ENCODE measurements at places on chromosomes 5 and 9.

GRCh38 chr9:21060919-21061561, 16.7 kb downstream of the IFNB1 start:
- DNase-seq = no peak

- DNase-seq = no peak
Observed at GRCh38 chr5:141806626-141807025, 71.6 kb downstream of the PCDH1 start.

- no peak for DNase-seq
Observed at GRCh38 chr5:7207979-7208378, 188.0 kb upstream of the ADCY2 start.

DNA sequence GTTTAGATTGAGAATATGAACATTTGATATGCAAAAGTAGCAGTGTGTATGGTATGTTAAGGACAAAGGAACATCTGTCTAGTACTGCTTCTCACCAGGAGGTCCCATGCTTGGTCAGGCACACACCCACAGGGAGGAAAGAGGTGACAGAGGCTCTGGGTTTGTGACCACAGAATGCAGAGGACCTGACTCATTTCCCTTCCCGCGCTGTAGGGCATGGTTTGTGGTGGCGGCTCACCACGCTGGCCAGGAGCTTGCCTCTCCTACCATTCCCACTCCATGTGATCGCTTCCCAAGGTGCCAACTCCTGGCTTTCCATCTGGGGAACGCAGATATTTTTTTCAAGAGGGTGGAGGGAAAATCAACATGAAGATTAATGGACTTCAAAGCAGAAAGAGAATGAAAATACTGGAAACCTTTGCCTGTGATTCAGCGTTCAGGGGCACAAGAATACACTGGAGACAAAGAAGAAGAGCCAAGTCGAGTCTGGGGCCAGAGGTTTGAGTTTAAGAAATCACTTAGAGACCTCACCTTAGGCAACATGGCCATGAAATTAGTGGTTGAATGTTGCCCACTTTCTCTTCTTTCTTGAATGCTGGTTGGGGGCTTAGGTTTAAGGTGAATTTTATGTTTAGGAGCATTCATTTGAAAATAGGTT, 477.8 kb downstream of the CCDC171 start:
- DNase-seq = no peak

DNA sequence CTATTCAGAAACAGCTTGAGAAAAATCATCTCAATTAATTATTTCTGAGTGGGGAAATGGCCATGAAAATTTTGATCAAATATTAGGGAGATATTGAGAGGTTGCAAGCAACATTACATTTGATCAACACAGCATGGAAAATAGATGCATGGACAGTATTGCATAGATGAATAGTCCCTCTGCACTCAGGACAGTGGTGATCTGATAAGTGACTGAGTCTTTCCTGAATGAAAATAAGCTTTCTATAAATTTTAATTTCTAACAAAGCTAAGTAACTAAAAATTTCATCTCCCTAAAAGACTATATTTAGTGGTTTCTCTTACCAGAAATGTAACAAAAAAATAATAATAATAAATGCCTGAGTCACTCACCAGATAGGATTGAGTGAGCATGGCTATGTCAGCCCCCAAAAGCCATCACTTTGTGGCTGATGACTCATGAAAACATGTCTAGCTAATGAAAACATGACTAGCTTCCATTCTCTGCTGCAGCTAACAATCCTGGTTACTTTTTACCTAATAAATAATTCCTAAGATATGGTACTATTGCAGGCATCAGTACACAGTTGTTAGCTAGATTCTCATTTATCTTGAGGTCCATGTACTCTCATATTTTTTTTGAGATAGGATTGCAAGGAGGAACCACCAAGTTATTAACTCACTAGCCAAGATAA, 1294.8 kb upstream of the ACO1 start:
- no peak for DNase-seq

GRCh38 chr5:58484505-58484904, 6.7 kb upstream of the GAPT start:
- DNase-seq = no peak

- DNase-seq = no peak
Observed at GRCh38 chr5:134207696-134208095, 18.2 kb downstream of the PPP2CA start.

All from activated gamma-delta T cell treated with anti-CD3 and anti-CD28 coated beads, Interleukin-2, amount 50 U/mL, for 16 hours (primary cell).